Urothelium cell line (cell line): ENCODE measurements at places on chromosomes 6 and 20.

- DNase-seq: no peak
These were observed 40.2 kb downstream of the TM9SF4 start for GRCh38 chr20:32149566-32150170.

- peak; percentile 75 for DNase-seq
These were observed 51.0 kb upstream of the CD93 start for GRCh38 chr20:23136893-23137745.

DNA sequence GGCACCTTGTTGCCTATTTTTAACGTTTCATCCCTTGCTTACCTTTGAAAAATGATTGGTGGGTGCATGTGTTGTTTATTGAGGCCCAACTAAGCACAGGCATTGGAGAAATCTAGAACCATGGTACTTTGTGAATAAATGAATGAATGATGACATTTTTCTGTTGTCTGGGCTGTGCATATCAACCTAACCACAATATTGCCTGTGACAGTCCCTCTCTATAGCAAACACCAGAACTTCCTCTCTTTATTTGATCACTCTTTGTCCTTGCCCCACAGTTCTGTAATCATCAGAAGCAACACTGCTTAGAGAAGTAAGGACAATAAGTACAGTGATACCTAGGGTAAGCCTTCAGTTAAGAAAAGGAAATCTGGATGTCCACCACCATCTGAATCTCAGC, 75.1 kb downstream of the TBC1D7 start:
- no peak for DNase-seq

- DNase-seq: no peak
These were observed 45.0 kb upstream of the IRF4 start for GRCh38 chr6:346386-347030.

- DNase-seq: peak; percentile 95
These were observed 10.1 kb upstream of the PYGB start for GRCh38 chr20:25237610-25238318.

- no peak for DNase-seq
These were observed 481.1 kb downstream of the BMP2 start for GRCh38 chr20:7248281-7249201.

DNA sequence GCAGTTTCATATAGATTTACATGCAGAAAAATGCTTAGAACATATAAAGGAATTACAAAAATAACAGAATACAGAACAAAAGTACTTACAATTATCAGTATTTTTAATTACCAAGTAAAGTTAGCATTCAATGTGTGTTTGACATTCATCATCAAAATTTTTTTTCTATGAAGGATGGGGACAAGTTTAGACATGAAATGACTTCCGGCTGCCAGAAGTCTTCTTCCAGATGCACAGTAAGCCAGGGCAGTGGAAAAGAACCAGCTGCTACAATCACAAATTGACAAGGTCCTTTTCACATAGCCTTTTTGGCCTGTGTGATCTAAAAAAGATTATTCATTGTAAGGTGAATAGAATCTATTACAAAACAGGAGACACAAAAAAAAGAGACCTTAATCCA, 73.8 kb downstream of the HUS1B start:
- DNase-seq: no peak

GRCh38 chr6:121521164-121521555, 85.7 kb downstream of the GJA1 start:
- DNase-seq: no peak

DNA sequence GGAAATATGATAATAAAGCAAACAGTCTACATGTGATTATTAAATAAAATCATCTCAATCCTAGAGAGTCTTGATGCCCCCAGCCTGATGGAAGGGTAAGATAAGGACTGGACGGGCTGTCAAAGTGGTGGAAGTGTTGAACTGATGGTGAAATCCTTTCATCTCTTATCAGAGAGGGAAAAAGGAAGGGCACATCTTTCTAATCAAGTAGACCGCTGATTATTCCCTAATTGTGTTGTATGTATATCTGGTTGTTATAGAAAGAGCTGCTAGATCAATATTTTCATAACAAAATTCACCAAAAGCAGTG, 184.5 kb downstream of the PDE7B start:
- no peak for DNase-seq

DNA sequence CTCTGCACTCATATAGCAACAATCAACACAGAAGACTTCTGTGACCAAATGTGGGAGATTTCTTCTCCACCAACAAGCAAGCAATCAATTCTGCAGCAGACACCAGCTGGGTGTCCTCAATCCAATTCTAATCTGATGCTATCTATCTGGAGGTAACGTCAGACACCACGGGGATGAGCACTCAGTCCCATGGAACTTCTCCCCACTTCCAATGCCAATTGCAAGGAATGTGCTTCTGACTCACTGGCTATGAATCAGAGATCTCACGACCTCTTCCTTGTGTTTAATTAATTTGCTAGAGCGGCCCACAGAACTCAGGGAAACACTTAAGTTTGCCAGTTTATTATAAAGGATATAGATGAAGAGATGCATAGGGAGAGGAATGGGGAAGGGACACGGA, 103.5 kb upstream of the SIRPG start:
- peak; percentile 58 for DNase-seq

- no peak for DNase-seq
These were observed 423.2 kb upstream of the JARID2 start for GRCh38 chr6:14822679-14823078.

DNA sequence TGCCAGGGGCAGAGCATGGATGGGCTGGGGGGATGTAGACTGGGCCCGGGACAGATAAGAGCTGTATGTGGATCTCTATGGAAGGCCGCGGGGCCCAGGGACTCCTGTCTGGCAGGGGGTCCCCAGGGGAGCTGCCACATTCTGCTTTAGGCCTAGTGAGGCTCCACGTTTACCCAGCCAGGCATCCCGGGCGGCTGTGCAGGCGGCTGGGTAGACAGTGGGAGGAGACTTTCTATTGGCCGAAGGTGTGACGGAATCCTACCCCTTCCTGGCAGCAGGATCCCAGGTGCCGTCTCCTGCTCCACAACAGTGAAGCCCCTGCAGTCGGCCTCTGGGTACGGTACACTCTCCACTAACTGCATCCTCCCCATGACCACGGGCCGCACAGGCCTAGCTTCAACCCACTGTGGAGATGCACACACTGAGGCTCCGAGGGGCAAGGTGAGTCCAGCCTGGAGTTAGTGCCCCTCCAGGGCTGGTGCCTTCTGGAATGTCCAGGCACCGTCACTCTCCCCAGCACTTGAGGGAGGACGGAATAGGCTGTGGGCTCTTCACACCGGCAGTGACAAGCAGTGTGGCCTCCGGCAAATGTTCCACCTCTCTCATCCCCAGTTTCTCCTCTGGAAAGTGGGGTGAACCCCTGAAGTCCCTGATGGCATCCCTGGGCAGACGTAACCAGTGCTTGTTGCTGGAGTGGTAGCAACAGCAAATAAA, 36.8 kb upstream of the ZBP1 start:
- DNase-seq: no peak

GRCh38 chr6:27836783-27837624, 75.2 kb downstream of the OR2B2 start:
- DNase-seq: peak; percentile 18

DNA sequence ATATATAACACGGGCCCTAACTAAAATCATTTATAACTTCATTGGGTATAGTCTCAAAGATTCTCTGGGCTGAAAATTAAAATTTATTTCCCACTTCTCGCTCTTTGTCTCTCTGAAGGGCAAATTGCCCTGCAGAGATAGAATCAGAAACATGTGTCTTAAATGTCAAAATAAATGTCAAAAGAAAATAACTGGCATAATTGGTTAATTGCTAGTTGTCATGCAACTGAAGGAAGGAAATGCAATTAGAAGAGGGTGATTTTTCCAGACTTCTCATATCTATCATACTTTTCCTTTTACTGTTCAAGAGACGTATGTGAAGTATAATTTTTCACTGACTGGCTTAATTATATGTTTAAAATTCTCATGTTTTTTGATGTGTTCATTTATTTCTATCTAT, 80.3 kb upstream of the HMGCLL1 start:
- no peak for DNase-seq

DNA sequence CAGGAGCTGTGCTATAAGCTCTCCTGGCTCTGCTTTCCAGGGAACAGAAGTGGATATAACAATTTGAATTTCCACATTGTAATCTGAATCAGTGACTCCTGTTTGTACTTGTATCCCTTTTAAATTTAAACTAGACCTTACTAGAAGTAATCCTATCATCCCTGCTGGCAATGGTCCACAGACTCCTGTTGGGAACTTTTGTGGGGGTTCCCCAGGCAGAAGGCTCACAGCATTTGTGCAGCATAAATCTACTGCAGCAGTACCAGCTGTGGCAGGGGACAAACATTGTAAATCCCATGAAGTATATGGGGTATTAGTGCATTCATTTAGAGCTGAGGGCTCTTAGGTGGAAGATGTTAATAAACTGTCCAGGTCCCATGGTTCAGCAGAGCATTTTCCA, 12.0 kb upstream of the PDCD2 start:
- DNase-seq: no peak
